ENCODE measurements at places on chromosomes 4 and X. TPM values are rescaled to one million over a fixed set of nuclear protein-coding genes. Genes with fewer than 3 reads are reported as not detected.

Gene SNCA
- total RNA-seq, result 49.0 TPM

Gene GPR50
- not detected for total RNA-seq

DNA sequence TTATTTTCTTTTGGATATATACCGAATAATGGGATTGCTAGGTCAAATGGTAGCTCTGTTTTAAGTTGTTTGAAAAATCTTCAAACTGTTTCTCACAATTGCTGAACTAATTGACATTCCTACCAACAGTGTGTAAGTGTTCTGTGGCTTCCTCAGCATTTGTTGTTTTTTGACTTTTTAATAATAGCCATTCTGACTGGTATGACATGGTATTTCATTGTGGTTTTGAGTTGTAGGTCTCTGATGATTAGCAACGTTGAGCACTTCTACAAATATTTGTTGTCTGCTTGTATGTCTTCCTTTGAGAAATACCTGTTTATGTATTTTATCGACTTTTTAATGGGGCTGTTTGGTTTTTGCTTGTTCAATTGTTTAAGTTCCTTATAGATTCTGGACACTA, 680.1 kb upstream of the GRIA3 start:
- no peak for DNase-seq

DNA sequence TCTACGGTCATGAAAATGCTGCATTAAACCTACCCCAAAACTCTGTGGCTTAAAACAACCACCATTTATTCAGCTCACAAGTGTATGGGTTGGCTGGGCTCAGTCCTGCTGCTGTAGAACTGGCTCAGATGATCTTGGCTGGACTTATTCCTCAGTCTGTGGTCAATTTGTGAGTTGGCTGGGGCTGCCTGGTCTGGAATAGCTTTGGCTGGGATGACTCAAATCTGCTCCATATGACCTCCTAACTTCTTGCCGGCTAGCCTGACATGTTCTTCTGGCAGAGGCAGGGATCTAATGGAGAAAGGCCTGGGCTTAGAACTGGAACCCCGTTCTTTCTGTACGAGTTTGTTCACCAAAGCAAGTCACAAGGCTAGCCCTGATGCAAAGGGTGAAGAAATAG, 71.7 kb downstream of the CFAP299 start:
- no peak for DNase-seq

- no peak for DNase-seq
Observed at GRCh38 chr4:165518686-165519085, 139.9 kb downstream of the CPE start.

- DNase-seq, result no peak
Observed at GRCh38 chr4:104641418-104641817, 146.7 kb upstream of the CXXC4 start.

- DNase-seq, result peak; percentile 8
Observed at GRCh38 chrX:69616457-69617203, 717 bp downstream of the EDA start.

- DNase-seq, result no peak
Observed at GRCh38 chr4:80154545-80154933, 42.8 kb upstream of the PRDM8 start.

- no peak for DNase-seq
Observed at GRCh38 chr4:103497692-103498091, 222.1 kb downstream of the TACR3 start.

Data from Daoy (cell line).